Stimulated activated CD4-positive, alpha-beta T cell treated with anti-CD3 and anti-CD28 coated beads, Interleukin-15, amount 100 ng/mL, for 1 hour (primary cell): ENCODE measurements at places on chromosomes 1 and 21.

GRCh38 chr1:199447906-199448305, 579.6 kb upstream of the NR5A2 start:
- DNase-seq: no peak

- DNase-seq: no peak
Observed at GRCh38 chr1:215895276-215895675, 328.2 kb downstream of the KCTD3 start.

DNA sequence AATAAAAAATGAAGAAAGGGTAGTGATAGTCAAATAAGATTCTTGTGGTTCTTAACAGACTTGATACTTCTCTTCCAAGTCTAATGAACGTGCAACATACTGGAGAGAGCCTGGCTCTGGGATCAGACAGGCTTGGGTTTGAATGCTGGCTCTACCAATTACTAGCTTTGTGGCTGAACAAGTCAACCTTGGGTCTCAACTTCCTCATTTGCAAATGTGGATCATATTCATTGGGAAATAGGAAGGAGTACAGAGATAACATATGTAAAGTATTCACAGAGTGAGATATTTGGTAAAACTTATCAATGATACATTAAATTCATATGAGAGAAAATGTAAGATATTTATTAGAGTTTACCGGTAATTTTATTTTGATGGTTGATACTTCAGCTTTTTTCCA, 2.0 kb downstream of the EDEM3 start:
- DNase-seq: no peak

- DNase-seq: no peak
Observed at GRCh38 chr1:157969697-157970485, 23.6 kb upstream of the KIRREL1 start.

- DNase-seq: no peak
Observed at GRCh38 chr21:37548521-37548981, 182.0 kb downstream of the DYRK1A start.

GRCh38 chr1:78303620-78304019, 187.2 kb upstream of the PTGFR start:
- no peak for DNase-seq

DNA sequence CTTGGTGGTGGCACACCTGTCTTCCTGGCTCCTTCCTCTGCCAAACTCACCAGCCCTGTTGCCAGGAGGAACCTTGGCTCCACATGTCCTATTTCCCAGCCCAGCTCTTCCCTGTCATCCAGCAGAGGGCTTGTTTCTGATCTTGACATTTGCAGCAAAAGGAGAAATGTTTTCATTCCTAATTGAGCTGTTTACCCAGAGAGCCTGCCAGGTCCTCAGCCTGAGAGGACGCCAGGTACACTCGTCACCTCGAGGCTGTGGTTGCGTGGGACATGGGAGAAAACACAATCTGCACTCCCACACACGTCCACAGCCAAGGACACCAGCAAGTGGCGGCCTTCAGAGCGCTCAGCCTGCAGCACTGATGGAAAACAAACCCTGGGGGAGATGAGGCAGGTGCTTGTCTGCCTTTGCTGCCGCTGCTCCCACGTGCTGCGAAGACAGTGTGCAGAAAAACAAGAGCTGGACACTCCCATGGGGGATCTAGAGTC, 132.8 kb upstream of the CD34 start:
- DNase-seq: no peak

GRCh38 chr1:119046785-119047438, 58.8 kb upstream of the TBX15 start:
- no peak for DNase-seq

DNA sequence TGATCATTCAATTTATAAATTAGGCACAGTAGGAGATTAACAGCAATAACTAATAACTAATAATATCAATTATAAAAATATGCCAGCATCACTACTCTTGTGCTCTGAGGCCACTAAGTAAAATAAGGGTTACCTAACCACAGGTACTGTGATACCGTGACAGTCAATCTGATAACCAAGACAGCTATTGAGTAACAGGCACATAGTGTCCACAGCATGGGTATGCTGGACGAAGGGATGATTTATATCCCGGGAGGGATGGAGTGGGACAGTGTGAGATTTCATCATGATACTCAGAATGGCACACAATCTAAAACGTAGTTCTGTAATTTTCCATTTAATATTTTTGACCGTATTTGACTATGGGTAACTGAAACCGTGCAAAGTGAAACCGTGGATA, 39.4 kb downstream of the CD46 start:
- DNase-seq: no peak

- DNase-seq: peak; percentile 33
Observed at GRCh38 chr1:8510041-8510823, 192.3 kb downstream of the SLC45A1 start.

DNA sequence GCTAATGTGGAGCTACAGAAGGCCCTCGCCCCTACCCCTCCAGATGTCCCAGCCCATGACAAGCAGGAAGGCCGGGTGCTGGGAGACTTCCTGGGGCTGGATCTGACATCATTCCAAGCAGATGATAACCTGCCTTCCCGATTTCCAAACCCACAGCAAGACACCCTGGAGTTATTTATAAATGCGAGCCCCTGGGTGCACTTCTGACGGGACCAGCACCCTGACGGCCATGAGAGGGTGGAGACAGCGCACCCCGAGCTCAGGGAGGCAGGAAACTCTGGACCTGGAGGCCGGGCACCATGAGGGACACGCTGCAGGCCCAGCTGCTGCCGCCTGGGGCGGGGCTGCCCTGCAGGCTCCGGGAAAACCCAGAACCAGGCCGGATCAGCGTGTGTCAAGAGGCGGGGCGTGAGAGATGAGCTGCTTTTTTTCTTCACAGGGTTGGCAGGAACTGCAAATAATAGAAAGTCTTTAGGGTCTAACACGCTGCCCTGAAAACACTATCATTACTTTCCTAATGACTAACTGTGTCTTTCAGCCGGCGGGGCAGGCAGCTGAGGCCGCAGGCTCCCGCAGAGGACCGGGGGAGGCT, 2.5 kb upstream of the PCBP3 start:
- no peak for DNase-seq

- DNase-seq: no peak
Observed at GRCh38 chr1:85606414-85606800, 25.8 kb downstream of the CCN1 start.

GRCh38 chr1:214259353-214259977, 21.5 kb upstream of the SMYD2 start:
- no peak for DNase-seq

- no peak for DNase-seq
Observed at GRCh38 chr21:39504230-39504629, 52.5 kb downstream of the SH3BGR start.

DNA sequence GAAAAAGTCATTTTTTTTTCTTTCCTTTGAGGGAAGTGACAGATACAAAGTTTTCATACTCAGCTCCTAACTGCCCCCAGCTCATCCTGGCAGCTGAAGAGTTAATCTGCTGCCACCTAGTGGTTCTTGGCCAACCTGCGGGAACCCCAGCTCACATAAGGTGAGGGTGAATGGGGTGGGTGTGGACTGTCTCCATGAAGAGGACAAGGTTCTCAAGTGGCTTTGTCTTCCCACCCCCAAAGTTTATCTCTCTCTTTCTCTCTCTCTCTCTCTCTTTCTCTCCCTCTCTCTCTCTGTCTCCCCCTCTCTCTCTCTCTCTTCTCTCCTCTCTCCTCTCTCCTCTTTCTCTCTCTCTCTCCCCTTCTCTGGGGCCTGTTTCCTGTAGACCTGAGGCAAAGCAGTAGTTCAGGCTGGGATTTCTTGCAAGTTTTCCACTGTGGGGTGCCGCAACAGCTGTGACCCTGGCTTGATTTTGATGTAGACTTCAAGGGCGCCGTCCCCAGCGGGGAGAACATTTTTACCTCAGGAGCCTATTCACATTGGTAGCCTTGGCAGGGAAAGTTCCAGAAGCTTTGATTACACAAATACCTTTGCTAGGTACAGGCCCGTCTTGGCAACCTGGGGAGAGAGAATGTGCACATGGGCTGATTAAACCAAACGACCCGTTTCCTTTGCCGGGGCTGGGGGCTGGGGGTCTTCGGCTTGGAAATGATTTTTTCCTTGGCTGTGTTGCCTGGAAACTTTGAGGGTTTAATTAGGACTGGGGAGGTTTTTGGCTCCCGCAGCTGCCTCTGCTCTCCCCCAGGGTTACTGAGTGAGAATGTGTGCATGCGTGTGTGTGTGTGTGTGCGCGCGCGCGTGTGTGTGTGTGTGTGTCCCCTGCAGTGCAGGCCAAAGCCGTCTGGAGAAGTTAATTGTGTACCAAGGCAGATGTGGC, 135.9 kb downstream of the TM2D1 start:
- no peak for DNase-seq

- DNase-seq: no peak
Observed at GRCh38 chr1:113380075-113380474, 10.2 kb upstream of the MAGI3 start.

- no peak for DNase-seq
Observed at GRCh38 chr1:117045644-117046043, 14.5 kb upstream of the TTF2 start.

GRCh38 chr1:162710780-162711465, 78.7 kb downstream of the DDR2 start:
- DNase-seq: no peak

DNA sequence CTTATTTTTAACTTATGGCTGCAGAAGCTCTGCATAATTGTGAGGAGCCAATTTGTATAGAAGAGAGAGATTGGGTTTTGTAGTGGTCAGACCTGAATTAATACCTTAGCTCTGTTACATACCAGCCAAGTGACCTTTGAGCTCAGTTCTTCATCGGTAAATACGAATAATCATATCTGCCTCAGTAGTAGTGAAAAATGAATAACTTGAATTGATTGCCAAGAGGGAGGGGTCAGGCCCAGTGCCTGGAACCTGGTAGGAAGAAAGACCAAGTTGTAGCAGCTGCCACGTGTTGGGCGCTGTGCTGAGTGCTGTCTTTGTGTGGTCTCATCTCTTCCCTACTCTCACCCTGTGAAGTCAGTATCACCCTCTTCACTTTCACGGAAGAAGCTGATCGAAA, 247.5 kb downstream of the PBX1 start:
- no peak for DNase-seq

DNA sequence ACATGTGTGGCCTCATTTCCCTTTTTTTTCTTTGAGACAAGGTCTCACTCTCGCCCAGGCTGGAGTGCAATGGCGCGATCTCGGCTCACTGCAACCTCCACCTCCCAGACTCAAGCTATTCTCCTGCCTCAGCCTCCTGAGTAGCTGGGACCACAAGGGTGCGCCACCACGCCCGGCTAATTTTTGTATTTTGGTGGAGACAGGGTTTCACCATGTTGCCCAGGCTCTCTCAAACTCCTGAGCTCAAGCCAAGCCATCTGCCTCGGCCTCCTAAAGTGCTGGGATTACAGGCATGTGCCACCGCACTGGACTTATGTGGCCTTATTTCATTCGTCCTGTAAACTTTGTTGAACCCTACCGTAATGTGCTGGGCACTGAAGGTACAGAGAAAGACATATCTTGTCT, 569 bp upstream of the WARS2 start:
- peak; percentile 6 for DNase-seq

DNA sequence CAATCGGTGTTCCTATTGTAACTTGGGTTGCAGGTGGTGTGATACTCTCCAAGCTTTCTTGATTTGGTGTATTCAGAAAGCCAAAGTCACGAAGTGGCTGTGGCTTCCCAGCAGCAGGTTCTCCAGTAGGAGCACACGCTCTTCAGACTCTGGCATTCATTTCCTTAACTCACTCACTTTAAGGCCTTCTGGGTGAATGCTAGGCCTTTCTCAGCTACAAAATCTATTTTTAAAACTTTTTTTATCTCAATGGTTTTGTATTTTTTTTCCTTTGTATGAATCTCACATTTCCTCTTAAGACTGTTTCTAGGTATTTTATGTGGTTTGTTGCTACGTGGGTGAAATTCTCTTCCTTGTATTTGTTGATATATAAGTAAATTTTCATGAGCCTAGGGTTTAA, 22.9 kb upstream of the PKN2 start:
- no peak for DNase-seq

GRCh38 chr1:145959333-145959732, 1.5 kb upstream of the LIX1L start:
- no peak for DNase-seq

DNA sequence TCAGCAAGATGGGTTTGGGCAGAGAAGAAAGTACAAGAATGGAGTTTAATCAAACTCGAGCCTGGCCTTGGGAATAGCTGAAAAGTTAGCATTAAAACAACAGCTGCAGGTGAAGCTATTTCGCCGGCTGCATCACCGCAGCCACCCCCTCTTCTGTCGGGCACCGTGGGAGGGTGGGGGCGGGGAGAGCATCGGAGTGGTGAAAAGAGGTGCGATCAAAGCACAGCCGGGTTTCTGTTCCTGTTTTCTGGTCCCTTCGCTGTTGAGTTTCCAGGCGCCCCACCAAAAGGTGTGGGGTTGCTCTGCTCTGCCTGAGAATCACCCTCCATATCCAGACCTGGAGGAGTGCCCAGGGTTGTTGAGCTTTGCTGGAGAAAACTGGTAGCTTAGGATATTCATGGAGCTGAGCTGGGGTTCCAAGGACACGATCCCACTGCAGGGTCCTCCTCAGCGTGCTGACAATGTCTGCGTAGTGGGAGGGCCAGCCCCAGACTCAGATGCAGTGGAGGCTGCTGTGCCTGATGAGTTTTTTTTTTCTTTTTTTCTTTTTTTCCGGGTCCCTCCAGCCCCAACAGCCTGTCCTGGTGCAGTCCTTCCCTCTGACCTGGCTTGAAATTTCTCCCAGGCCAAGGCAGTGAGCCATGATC, 127.5 kb upstream of the C1orf174 start:
- no peak for DNase-seq

DNA sequence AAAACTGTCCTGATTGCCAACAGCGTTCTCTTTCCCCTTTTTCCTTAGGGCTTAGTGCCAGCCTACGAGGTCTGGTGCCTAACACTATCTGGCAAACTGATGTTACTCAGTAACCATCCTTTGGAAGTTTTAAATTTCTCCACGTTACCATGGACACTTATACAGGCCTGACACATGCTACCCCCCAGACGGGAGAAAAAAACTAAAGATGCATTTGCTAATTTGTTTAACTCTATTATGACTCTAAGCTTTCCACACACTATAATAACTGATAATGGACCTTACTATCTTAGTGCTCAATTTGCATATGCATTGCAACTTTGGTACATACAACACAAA, 36.8 kb downstream of the CLCA1 start:
- no peak for DNase-seq

DNA sequence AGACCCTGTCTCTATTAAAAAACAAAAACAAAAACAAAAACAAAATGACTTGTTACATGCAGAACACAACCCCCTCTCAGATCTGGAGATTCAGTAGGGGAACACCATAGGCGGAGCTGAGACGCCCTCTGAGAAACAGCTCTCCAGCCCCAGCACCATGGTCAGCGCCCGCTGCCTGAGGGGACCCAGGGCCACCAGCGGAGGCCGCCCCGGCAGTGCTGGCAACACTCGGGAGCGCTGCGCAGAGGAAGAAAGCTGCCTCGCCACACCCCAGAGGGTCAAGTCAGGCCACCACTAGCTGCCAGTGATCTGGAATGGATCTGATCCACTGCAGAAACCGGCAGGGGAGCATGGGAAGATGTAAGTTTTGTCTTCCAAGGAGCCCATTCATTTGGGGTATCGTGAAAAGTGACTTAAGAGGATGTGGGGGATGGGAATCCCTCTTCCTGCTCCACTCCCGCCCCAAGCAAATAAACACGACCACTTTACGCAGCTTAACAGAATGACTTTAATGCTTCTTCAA, 3.1 kb downstream of the ACTA1 start:
- DNase-seq: no peak
